NCI-H1417 (cell line): ENCODE measurements at places on chromosomes 4 and X.
A peak's percentile ranks its signal among the peaks of the same experiment; 100 is the strongest.

DNA sequence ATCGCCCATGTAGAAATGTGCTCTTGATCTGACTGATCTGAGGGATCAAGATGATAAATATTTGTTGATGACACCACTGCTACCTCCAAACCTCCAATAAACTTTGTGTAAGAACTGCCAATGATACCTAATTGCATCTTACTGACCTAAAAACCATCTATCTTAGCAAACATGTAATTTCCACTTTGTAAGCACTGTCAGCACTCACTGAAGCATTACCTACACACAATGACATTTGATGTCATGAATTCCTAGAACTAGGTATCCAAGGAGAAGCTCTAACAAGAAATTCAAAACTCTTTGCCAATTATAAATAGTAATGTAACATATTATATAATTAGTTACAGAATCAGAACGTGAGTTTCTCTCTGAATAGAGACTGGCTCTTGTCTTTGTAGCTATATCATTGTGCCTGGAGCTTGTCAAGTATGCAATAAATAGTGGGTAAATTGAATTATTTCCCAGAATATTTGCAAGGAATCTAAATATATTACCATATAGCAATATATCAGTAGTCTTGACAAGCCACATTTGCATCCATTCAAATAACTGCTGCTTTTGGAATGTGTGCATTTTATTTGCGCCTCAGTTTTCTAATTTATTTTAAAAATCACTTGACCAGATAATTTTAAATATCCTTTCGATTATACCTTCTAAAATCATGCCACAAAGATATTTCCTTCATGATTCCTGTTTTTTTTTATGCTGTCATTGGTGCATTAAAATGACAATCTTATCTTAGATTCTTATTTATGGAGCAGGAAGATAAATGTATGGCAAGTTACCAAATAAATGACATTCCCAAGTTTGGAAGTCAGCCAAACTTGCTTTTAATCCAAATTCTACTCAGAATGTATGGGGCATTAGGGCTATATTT is 232.3 kb upstream of the NEIL3 start:
- no peak for DNase-seq

- no peak for DNase-seq
Measured at GRCh38 chrX:108257556-108257955, 166.0 kb downstream of the ATG4A start.

GRCh38 chr4:94757192-94758140 is at the start of gene BMPR1B:
Gene BMPR1B (plus strand): TSS chr4:94757955. CDS start chr4:95104425, 346,470 bp downstream.
- DNase-seq, result peak; percentile 47

DNA sequence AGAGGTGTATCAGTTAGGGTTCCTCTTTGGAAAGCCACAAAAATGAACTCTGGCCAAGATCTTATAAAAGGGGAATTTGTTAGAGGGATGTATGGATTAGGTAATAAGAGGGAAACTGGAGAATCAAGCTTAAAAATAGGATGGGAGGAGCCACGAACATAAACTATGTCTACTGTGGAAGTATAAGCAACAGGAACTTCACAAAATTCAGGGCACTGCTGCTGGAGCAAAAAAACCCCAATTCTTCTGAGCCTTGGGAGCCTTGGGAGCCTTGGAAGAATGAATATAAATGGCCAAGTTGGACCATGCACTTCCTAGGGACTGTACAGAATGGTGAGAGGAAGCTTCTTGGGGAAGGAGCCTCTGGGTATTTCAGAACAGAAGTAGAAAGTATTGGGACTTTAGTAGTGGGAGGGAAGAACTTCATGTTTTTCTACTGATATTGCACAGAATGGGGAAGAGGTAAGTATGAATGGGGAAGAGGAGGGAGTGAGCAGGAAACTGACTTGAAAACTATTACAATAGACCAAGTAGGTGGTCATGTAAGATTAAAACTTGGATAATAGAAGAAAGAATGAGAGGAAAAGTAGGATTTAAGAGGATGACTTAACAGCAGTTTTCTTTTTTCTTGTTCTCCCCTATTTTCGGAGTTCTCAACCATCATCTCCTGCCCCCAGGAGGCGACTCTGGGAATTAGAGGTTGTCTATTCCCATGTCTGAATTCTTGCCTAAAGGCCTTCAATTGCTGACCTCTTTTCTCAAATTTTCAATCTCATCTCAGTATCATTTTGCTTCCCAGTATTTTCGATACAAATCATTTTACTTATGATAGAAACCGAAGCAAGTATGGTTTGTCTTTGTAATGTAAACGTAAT is 44.4 kb upstream of the TAPT1 start:
- no peak for DNase-seq

- DNase-seq, result no peak
Measured at GRCh38 chrX:148504506-148504905, 4.1 kb downstream of the AFF2 start.

GRCh38 chrX:150414228-150414627 is 51.1 kb downstream of the MAMLD1 start:
- no peak for DNase-seq

GRCh38 chrX:35339796-35340195 is 397.2 kb downstream of the FAM47B start:
- DNase-seq, result no peak

- no peak for DNase-seq
Measured at GRCh38 chr4:85498068-85498733, 23.3 kb downstream of the ARHGAP24 start.

DNA sequence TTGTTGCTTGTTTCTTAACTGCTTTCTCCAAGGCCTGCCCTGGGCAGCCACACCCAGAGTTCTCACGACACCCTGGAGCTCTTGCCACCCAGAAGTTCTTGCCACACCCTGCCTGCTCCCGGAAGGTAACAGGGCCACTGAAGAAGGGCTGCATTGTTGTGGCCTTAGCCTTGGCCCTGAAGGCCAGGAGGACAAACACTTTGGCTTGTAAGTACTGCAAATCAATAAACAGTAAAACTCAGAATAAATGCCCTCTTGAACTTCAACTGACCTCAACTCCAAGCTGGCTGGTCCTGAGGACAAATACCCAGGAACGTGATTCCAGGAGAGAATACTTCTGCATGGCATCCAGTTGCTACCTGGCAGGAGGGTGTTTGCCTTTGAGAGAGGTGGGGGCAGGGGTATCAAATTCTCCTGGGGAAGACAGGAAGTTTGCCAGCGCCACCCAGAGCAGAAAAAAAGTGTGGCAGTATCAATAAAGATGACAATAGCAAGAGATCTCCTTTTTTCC is 54.1 kb downstream of the TLR10 start:
- peak; percentile 52 for DNase-seq

DNA sequence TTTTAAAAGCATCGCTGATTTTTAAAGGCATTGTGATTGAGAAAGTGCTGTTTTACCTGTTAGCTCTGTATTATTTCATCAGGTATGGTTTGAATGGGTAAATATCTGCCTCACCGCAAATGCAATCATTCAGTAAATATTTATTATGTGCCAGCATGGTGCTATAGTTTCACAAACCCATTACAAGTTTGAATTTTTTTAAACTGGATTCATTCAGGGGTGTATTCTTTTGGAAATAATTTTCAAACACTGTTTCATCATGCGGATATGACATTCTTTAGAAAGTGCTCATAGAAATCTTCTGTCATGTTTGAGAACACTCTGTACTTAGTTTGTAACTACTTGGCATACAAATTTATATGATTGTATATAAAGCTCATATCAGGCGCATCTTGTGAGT is 37.2 kb downstream of the LIMCH1 start:
- DNase-seq, result no peak

- DNase-seq, result no peak
Measured at GRCh38 chrX:38271154-38271716, 50.6 kb upstream of the SRPX start.

GRCh38 chr4:5999830-6000365 is 18.3 kb downstream of the C4orf50 start:
- no peak for DNase-seq

DNA sequence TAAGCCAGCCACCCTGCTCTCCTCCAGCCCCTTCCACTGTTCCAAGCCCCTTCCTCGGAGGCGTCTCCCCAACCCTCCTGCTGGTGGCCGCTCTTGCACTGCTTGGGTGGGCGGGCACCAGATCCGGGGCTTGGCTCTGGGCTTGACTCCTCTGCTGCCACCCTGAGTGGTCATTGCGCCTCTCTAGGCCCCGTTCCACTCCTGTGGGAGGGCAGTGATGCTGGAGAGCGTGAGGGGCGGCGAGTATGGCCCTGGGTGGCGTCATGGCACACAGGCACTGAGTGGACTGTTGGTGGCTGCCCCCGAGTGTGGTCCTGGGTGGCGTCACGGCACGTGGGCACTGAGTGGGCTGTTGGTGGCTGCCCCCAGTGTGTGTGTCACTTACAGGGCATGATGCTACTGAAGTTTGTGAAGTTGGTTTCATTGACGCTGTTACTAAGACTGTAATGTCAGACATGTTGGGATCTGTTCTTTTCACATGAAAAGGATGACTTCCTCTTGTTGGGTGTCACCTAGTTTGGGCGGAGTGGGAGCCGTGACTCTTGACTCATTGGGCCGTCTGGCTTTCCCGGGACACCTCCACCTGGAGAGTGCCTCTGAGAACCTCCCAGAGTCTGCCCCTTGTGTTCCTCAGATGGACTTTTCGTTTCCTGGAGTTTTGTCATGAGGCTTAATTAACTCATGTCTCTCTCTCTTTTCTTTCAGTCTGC is 55.9 kb upstream of the HGFAC start:
- DNase-seq, result no peak

GRCh38 chr4:147610686-147611085 is 6.5 kb upstream of the TMEM184C start:
- DNase-seq, result no peak

- no peak for DNase-seq
Measured at GRCh38 chrX:119573840-119574393, 446 bp upstream of the UBE2A start.

DNA sequence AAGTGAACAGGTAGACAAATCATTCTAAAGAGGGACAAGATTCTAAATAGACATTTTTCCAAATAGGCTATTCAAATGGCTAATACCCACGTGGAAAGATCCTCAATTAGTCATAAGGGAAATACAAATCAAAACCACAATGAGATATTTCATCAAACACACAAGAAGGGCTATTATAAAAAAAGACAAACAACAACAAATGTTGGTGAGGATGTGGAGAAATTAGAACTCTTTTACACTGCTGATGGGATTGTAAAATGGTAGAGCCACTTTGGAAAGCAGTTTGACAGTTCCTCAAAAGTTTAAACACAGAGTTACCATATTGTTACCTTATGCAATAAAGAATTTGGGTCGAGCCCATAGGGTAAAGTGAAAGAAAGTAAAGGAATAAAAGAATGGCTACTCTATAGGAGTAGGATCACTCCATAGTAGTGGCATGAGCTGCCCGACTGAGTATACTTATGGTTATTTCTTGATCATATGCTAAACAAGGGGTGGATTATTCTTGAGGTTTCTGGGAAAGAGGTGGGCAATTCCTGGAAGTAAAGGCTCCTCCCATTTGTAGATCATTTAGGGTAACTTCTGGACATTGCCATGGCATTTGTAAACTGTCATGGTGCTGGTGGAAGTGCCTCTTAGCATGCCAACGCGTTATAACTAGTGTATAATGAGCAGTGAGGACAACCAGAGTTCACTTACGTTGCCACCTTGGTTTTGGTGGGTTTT is 58.9 kb upstream of the FAM9C start:
- DNase-seq, result no peak
